ENCODE measurements at places on chromosomes 2 and 18.

DNA sequence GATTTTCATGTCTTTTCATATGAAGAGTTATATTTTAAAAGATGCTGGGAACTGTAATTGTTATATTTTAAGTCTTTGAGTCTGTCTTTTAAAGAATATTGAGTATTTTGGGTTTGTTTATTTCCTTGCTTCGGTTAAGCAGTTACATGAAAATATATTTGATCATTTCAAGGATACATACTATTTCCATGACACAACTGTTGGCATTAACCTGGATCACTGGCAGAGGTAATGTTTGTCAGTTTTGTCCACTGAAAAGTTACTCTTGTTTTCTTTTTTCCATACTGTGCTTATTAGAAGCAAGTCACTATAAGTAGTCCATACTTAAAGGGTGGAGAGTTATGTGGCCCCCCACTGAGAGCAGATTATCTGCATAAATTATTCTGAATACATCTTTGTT is 1142.0 kb upstream of the TMEFF2 start:
- DNase-seq = no peak

DNA sequence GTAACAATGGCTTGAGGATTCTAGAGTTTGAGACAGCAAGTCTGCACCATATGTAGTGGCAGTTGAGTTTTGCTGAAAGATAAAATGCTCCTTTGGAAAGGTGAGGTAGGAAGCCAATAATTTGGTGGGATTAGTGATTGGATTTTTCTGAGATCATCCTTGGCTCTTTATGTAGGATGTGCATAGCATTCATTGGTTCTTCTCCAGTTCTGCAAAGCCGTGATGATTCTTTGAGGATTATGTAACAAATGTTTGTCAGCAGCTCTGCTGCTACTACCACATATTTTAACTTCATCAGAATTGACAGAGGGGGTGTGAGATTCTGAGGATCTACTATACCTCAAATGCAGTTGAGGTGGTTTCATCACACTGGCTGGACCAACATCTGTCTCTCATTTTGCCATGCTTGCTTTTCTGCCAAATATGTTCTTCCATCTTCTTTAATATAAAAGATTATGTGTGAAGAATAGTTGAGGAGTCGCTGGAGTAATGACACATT is 188.9 kb upstream of the RASGRP3 start:
- no peak for DNase-seq

DNA sequence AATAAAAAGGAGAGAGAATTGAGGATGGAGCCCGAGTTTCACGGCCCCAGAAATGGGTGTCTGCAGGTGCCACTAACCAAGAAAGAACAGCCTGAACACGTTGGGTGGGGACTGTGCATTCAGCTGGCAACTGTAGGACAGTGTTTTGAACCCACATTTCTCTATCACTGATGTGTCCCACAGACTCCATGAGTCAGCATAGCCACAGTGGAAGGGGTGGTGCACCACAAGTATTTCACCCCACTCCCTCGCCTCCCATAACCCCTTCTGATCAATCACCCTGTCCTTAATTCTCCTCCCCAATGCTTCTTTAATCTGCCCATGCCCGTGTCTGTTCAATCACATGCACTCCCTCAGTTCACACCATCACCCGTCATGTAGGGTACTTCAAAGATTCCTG is 291.5 kb downstream of the ZNF516 start:
- DNase-seq = no peak

- DNase-seq = peak; percentile 60
Observed at GRCh38 chr2:73963385-73964120, 21.2 kb upstream of the TET3 start.

GRCh38 chr2:162768656-162769055 is 69.9 kb downstream of the KCNH7 start:
- DNase-seq = no peak

GRCh38 chr2:241776336-241777169 is at the start of gene GAL3ST2:
Gene GAL3ST2 (plus strand): TSS chr2:241776822. CDS start chr2:241776956, 134 bp downstream.
- no peak for DNase-seq

- DNase-seq = no peak
Observed at GRCh38 chr2:216206041-216206703, 97.0 kb downstream of the XRCC5 start.

GRCh38 chr2:207513551-207514257 is 16.1 kb upstream of the CREB1 start:
- no peak for DNase-seq

DNA sequence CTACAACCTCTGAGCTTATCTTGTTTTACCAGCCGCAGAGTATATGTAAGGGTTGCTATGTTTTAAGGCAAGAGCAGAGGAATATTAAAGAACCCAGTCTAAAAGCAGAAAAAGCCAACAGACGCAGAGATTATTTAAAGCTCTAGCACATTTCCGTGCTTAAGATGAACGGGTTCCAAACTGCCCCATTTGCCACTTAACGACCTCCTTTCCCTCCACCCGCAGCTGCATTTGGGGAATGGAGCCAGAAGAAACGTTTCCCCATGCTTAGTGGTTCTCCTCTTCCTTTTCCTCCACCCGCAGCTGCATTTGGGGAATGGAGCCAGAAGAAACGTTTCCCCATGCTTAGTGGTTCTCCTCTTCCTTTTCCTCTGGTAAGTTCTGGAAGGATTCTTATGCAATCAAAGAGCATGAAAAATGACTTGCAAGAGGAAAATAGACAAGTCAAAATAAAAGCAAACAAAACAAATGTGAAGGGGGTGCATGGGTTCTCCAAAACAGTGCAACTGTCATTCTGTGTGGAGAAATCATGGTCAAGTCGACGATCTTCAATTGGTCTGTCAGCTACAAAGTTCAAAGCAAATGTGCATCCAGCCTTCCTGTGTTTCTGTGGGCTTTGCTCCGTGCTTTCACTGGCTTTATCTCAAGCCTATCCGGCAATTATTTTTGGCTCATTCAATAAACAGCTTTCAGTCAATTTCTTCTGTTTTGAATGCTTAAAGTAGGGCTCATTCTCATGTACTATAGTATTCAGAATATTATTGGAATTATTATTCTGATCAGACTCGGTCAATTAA is 57.8 kb downstream of the DIPK1C start:
- no peak for DNase-seq

GRCh38 chr2:43609290-43609918 is 13.6 kb upstream of the THADA start:
- DNase-seq = peak; percentile 46

- DNase-seq = no peak
Observed at GRCh38 chr2:236001166-236001828, 166.9 kb downstream of the GBX2 start.

- DNase-seq = no peak
Observed at GRCh38 chr2:13819896-13820295, 812.6 kb upstream of the LRATD1 start.

DNA sequence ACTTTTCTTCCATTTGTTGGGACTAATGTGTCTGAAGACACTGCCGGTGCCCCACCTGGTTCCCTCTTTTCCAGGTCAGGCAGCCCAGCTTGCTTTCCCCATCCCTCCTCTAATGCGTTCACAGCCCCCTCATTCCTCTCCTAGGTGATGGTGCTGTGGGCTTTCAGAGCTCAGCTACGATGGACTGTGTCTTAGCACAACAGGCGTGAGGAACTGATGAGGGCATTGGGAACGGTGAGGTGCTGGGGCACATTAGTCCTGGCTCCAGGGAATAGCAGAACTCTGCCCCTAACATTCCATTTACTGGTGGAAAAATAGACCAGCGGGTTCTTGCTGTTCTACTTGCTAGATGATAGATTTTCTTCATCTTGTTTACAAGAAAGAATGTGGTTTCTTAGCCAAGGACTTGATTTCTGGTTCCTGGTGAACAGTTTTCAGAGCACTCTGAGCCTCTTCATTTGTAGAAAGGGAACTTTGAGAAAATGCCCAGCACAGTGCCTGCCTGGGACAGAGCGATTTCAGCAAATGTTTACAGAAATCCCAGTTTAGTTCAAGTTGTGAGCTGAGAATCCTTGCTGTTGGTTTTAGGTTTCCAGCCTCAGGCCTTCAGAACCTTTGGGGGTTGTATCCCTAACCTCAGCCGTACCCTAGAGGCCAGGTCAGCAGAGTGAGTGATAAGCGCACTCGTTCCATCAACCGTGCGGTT is 42.5 kb downstream of the LDLRAD4 start:
- DNase-seq = no peak

GRCh38 chr2:217941886-217942728 is 60.7 kb downstream of the TNS1 start:
- no peak for DNase-seq

DNA sequence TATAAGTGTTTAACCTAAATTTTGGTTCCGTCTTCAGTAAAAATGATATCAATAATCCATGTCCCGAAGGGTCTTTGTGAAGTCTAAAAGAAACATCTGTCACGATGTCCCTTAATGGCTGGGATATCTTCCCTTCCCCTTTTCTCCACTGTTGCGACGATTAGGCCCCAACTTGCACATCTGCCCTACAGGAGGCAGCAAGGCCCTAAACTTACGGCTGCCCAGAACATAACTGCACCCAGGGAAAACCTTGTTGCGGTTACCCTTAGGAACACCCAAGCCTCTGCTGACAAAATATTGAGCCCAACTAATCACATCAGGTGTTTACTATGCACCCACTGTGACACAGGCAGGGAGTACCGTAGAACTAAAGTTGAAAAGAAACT is 1.3 kb upstream of the SMAD2 start:
- peak; percentile 33 for DNase-seq

- no peak for DNase-seq
Observed at GRCh38 chr2:238581126-238581525, 154.4 kb downstream of the ASB1 start.

DNA sequence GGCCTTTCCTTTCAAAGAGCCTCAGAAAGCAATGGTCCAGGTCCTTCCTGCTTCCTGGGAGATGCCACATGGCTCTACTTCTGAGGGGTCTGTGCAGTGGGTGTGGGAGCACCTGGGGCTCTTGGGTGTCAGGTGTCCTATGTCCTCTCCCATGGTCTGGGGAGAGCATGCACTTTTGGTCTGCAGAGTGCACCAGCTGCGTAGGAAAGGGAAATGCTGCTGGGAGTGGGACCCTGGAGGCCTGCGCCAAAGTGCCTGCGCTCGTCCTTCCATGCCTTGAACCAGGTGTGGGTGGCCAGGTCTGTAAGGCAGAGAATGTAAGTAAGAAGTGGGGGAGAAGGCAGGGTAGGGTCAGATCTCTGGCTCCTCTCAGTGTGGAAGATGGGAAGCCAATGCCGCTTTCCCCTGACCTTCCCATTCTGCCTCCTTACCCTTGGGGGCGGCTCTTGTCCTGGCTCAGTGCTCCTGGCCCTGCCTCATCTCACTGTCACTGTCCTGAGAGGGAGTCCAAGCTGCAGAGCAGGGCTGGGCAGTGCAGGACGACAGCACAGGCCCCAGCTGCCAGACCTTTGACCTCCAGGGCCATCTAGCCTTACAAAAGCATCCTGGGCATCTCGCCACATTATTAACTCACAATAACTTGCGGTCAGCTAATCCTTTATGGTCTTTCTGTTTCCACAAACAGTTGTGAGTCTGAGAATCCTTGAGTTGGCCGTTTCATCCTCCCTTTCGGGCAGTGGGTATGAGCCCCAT is 6.6 kb upstream of the PROM2 start:
- no peak for DNase-seq

DNA sequence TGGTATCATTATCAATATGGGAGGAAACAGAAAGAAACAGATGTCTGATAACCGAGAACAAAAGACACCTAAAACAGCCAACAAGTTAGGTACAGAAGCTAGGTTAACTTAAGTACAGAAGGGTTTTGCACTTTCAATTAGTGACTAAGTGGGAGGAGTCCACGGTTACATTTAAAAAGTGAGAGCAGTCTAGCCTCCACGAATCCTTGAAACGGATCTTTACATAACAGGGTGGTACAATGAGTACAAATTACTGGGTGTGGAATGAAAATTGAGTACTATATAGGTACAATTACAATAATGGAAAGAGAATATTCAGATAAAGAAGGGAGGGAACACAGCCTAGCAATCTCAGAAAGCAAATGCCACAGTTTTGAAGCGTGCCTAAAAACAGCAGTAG is 76.6 kb downstream of the TLK1 start:
- DNase-seq = no peak

DNA sequence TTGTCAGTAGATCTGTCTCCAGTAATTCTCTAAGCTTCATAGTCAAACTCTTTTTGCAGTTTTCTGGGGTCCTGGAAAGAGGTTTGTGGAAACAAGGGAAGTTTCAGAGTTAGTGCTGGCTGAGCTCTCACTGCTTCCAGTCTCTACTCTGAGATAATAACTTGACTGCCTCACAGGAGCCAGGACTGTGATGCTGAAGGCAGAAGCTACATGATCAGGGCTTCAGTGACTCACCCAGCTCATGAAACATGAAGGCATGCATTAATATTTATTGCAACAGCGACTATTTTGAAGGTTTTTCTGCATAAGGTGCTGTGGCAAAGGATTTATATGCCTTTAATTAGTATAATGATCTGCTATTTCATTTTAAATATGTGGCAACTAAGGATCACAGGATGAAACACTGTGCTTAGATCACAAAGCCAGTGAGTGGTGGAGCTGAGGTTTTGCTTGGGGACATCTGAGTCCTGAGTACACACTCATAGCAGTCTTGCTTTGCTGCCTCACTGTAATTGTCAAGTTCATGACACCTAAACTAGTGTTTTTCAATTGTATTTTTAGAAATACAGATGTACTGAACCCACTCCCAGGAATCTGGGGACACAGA is 448.4 kb upstream of the GCFC2 start:
- no peak for DNase-seq

DNA sequence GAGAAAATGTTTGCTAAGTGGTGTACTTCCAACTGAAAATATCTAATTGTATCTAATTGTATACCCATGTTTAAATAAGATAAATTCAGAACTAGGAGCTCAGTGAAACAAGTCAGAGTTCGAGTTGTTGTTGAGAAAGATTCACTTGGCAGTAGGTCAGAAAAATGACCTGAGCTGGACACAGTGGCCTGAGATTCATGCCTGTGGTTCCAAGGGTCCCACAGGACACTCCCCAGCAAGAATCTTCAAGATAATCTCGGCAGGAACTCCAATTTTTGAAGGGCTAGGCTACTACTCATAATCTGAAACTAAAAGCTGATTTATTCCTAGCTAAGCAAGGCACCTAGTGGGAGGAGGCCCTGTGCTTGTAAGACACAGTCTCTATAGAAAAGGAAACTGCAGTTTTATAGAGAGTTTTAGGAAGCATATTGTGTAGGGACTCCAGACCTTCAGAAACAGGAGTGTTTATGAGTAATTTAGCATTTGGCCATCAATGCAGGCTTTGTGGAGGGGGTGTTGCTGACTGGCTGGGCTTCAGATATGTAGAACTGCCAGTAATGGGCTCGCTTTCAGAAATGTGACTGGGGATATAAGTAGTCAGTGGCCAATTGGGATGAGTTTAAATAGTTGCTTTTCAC is 43.2 kb downstream of the SP140 start:
- DNase-seq = no peak

GRCh38 chr18:10420561-10421352 is 33.7 kb upstream of the APCDD1 start:
- no peak for DNase-seq

All from stimulated activated CD4-positive, alpha-beta T cell treated with anti-CD3 and anti-CD28 coated beads, Interleukin-4, amount 100 ng/mL, for 24 hours (primary cell).